Effector CD4-positive, alpha-beta T cell (primary cell): ENCODE measurements at places on chromosomes 12 and 14.
A peak's percentile ranks its signal among the peaks of the same experiment; 100 is the strongest.

DNA sequence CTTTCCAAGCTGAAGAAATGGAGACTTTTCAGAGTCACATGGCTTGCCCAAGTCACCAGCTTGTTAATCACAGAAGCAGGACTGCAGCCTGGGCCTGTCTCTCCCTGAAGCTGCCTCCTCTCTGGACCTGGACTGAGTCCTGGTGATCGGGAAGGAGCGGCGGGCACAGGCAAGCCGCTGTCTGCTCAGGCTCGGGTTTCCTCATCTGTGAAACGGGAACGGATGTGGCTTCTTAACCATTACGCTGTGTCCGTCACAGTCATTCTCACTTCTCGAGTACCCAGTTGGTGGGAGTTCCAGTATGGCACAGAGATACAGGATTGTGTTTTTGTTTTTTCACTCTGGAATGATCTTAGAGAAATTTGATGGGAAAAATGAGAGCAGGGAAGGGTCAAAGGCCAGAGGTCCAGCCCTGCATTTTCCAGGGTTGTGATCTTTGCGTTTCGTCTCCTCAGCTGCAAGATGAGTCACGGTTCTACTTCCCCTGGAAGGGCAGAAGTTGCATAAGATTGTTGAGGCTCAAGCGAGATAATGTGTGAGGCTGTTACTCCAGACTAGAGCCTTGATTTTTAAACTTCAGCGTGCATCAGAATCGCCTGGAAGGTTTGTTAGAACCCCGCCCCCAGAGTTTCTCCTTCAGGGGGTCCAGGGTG, 7.6 kb upstream of the LRTM2 start:
- DNase-seq, result no peak

GRCh38 chr14:102776761-102777710, at the start of gene TRAF3:
Gene TRAF3, plus strand, starts transcription at chr14:102777449. Its CDS starts 92,753 bp downstream, at chr14:102870202.
- peak; percentile 83 for DNase-seq

GRCh38 chr12:104686196-104686595, 229.4 kb downstream of the CHST11 start:
- DNase-seq, result no peak

GRCh38 chr12:112841906-112842305, 50.4 kb downstream of the RPH3A start:
- DNase-seq, result no peak

DNA sequence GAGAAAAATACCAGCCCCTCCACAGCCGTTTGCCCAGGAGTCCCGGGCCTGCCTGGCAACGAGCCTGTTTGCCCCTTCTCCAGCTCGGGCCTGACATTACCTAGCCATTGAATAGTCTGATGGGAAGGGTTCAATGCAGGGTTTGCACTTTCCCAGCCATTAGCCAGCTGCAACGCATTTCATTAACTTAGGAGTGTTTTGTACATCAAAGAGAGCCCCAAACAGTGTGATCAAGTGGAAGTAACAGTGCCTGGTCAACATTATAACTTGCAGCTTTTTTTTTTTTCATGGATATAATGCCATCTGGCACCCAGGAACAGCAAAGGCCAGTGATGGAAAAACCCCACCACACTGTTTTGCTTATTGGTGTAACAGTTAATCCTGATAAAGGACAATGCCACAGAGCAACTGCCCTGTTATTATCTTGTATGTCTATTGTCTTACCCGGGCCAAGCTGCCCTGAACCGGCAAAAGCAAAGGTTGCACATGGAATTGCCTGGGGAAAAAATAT, 38.0 kb downstream of the BTG1 start:
- DNase-seq, result no peak

- DNase-seq, result no peak
These were observed 111.7 kb downstream of the DNAI7 start for GRCh38 chr12:25083211-25083610.

GRCh38 chr12:132783917-132784531, 22.4 kb upstream of the ANKLE2 start:
- DNase-seq, result no peak

- no peak for DNase-seq
These were observed 42.7 kb upstream of the NCOR2 start for GRCh38 chr12:124610021-124610612.

GRCh38 chr14:74620497-74620921, 8.5 kb upstream of the LTBP2 start:
- no peak for DNase-seq

DNA sequence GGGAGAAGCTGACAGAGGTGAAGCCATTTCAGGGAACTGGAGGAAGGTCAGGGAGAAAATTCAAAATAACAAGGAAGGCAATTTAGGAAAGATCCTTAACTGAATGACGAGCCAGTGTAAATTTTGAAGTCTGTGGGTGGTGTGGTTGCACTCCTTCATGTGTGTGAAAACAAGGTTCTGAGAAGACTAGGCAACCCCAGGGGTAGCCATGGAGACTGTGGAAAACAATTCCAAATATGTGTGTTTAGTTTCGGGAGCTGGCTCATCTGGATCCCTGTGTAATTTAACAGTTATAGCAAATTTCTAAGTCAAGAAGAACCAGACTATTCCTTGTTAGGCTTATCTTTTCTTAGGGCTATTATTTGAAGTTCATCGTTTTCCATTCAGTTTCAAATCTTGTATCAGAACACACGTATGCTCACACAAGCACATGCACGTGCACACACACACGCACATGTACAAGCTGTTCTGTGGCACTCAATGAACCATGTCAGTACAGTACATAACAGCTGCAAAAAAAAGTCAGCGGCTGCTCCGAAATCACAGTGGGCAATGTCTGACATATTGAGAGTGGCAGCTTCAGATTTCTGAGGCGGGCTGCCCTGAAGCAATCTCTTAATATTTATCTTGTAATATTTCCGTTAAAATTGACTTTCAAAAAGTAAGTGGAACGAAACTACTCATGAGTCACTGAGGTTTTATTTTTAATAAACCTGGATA, 411.2 kb downstream of the AEBP2 start:
- DNase-seq, result no peak

DNA sequence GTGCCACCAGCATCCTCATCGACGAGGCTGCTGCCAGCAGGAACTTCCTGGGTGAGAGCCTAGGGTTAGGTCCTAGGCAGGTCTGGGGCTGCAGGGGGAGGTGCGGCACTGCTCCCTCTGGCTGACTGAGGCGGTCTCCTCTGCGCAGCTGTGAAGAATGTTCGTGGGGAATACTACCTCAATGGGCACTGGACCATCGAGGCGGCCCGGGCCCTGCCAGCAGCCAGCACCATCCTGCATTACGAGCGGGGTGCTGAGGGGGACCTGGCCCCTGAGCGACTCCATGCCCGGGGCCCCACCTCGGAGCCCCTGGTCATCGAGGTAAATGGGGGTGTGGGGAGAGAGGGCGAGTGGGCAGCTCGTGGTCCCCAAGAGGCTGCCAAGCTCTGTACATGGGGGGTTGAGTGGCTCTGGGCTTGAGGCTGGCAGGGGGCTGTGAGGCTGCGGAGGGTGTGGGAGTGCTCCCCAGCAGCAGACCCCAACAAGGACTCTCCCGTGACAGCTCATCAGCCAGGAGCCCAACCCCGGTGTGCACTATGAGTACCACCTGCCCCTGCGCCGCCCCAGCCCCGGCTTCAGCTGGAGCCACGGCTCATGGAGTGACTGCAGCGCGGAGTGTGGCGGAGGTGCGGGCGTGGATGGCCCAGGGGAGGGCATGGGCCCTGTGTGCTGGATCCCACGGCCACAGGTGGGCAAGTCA, 14.4 kb downstream of the PAPLN start:
- no peak for DNase-seq

DNA sequence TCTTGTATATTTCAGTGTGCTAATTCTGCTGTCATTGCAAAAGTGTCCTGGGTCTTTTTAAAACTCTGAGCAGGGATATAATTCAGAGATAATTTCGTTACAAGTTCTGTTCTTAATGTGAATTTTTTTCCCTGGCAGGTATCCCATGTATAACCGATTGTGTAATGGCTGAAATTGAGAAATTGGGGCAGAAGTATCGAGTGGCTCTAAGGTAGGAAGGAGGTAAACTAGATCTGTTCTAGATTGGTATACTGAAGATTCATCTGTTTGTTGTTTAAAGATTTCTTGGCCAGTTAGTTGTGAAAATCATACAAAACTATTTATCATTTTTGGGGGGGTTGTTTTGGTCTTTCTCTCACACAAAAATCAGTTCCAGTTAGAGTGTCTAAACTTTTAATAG, 10.2 kb downstream of the FCF1 start:
- no peak for DNase-seq

- no peak for DNase-seq
These were observed 1.6 kb downstream of the CMKLR1 start for GRCh38 chr12:108337235-108338223.

DNA sequence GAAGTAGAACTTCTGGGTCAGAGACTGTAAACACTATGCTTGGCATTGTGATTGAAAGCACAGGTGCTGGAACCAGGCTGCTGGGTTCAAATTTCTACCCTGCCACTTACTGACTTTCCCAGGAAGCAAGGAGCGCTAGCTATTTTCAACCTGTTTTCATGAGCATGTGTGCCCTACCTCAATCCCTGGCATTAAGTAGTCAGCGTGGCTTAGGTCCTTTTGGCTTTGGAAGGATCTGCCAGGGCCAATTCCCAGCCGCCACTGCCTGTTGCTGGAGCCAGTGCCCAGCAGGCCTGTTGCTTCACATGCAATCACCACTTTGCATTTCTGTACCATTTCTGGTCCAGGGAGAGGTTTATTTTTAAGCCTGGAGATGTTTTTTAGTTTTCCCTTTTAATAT, 196.3 kb downstream of the TRHDE start:
- DNase-seq, result no peak

DNA sequence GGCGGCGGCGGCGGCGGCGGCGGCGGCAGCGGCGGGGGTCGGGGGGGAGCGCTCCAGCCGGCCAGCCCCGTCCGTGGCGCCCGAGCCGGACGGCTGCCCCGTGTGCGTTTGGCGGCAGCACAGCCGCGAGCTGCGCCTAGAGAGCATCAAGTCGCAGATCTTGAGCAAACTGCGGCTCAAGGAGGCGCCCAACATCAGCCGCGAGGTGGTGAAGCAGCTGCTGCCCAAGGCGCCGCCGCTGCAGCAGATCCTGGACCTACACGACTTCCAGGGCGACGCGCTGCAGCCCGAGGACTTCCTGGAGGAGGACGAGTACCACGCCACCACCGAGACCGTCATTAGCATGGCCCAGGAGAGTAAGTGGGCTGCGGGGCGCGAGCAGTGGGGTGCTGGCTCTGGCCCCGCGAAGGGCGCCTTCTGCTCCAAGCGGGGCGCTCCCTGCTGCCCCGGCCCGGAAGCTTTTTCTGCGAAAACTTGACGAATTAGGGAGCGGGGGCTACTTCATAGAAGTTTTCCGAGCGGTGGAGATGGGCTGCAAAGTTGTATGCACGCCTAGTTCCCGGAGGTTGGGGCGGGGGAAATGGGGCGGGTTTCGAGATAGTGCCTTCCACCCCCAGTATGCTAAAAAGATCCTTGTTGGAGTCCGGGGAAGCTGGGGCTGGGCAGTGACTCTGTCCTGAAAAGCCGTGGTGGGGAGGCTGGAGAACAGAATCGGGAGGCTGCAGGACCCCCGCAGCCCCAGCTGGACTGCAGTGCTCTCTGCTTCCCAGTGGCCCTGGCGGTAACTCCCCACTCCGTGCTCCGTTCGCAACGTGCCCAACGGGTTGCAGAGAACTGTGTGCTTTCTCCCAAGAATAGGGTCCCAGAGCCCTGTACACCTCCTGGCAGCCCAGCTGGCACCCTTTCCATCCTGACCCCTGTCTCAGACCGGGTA, 751 bp downstream of the GDF11 start:
- DNase-seq, result peak; percentile 37

DNA sequence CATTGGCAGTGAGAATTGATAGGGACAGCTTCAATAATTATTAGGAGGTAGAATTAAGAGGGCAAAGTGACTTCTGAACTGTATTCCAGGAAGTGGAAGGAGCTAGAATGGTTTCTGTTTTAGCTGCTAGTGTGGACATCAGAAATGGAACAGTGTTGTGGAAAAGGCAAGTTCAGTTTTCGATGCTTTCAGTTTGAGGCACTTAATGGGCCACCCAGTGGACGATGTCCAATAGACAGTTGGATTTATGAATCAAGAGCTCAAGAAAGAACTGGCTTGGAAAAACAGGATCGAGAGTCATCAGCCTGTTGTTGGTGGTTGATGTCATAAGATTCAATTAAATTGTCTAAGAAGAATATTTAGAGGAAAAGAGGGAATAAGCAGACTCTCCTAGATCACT, 136.3 kb downstream of the DYRK2 start:
- DNase-seq, result no peak

DNA sequence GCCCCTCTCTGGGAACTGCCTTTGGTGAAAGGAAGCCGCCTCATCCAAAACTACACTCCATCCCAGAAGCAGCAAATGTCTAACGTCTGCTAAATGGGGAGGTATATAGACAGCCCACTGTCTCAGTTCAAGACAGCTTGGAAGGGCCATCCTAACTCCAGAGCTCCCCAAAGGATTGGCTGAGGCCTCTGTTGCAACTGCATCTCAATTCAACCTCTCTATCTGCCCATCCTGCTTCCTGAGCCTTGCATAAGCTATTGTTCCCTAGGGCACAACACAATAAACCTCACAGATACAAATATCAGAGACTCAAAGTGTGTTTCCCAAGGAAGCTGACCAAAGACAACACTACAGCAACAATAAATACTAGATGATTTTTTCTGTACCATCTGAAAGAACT, 495.2 kb upstream of the SOX5 start:
- no peak for DNase-seq

GRCh38 chr14:63709589-63709988, 18.3 kb downstream of the SGPP1 start:
- no peak for DNase-seq

DNA sequence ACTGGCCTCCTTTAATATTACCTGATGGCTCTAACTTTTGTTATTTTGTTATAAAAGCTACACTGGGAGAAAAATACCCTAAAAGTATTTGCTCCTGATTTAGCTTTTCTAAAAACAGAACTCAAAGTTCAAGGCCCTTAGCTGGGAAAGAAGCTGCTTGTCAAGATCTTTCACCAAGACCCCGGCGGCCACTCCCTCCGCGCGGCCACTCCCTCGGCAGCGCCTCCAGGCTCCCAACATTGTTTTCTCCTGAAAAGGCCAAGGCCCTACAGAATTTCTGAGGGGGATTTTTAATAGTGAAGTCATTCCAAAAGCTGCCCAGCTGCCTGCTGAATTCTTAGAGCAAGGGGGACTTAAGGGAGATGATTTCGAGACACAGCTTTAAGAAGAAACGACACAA, 96.4 kb downstream of the NTN4 start:
- DNase-seq, result no peak

DNA sequence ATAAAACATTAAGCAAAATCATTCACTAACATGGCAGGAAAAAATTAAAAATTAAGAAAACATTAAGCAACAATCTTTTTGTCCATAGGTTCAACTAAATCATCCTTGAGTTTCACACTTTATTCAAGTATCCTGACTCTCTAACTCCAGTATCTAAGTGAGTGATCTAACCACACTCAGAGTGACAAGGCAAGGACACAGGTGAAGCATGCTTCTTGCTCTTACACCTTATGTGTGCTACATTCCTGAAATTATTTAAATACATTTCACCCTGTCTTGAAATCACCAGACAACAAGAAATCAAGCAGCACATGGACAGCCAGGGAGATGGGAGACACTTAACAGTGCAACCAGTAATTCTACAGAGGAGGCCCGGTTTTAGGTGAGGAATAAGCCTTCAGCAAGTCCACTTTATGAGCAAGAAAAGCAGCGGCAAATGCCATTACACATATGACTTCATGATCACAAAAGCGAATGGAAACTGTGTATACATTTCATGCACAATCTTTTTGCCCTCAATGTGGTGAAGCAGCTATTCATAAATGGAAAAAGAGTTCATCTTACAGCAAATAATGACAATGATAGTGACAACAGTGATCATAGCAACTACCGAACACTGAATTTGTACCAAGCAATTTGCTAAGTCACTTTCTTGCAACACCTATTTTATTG, 37.4 kb downstream of the PHLDA1 start:
- DNase-seq, result no peak

GRCh38 chr12:92509156-92509738, 193.5 kb upstream of the PLEKHG7 start:
- no peak for DNase-seq
